A549 treated with ZK216348 at 1 μM for 4 hours (cell line): ENCODE measurements at places on chromosomes 16 and 17. TPM values are rescaled to one million over a fixed set of nuclear protein-coding genes. Genes with fewer than 3 reads are reported as not detected.

The AATK gene
- 0.17 to 0.78 TPM (median 0.57 TPM) in 5 replicates for total RNA-seq

The UMOD gene
- not detected in 5 replicates for total RNA-seq

The RAB11FIP4 gene
- total RNA-seq = 1.2 to 1.9 TPM (median 1.6 TPM) in 5 replicates

The KRTAP16-1 gene
- not detected in 5 replicates for total RNA-seq

The PRCD gene
- total RNA-seq = not detected in 5 replicates

The CRHR1 gene
- total RNA-seq = 0.14 to 0.75 TPM in 2 of 5 replicates, not detected in the others

The KRT40 gene
- not detected in 5 replicates for total RNA-seq
